Activated CD4-positive, CD25-positive, alpha-beta regulatory T cell (primary cell): ENCODE measurements at places on chromosomes 12 and 14.

GRCh38 chr14:75717729-75718128 lies 56.7 kb downstream of the TTLL5 start:
- DNase-seq = no peak

DNA sequence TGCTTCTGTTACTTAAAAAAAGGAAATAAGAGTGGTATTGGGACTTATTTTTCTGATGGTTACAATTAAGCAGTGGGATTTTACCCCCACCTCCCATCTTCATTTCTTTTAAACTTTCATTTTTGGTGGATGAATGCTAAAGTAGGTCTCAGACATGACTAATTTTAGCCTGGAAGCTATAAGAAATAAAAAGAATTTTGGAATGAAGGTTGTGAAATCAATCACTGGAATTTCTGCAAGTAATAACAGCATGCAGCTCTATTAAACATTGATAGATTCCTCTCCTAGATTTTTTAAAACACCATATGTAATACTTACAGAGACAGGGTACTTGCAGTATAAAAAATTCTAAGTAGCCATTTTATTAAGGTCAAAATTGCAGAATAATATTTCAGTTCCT lies 164.2 kb upstream of the CLEC14A start:
- DNase-seq = no peak

DNA sequence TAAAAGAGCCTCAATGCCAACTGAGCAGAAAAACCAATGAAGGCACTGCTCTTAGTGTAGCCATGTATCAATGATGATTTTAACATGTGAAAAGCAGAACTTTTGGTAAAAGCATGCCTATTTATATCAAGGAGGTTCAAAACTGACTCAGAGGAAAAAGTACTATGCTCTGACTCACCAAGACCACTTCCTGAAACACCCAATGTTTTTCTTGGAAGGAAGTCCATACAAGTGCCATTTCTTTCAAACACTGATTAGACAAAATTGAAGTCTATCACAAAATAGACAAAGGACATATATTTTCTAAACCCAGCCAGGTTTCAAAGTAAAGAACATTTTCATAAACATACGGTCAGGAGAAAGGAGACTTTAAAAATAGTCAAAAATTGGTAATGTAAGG lies 88.6 kb downstream of the EPS8 start:
- no peak for DNase-seq

- DNase-seq = no peak
Observed at GRCh38 chr12:92130999-92131398, 14.6 kb downstream of the BTG1 start.

DNA sequence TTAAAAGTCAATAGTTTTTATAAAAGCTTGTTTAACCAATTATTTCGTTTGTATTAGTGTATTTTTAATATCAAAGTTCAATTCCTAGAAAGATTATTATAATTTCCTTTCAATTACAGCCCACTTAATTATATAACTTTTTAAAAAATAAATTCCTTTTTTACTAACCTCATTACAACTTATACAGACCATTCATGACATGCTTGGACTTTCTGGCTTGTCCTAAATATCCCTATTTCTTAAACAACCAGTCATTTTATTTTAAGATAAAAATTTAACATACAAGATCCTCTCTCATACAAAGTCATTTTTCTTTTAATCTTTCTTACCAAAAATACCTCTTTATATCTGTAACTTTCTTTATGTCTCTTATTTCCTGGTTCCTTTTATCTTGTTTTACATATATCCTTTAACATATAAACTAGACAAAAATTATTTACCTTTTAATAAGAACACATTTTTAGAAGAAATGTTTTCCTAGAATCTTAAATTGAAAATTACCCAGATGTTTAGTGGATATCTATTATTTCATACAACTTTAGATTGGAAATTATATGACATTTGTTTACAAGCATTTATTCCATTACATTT lies 10.4 kb upstream of the TMEM263 start:
- DNase-seq = no peak

DNA sequence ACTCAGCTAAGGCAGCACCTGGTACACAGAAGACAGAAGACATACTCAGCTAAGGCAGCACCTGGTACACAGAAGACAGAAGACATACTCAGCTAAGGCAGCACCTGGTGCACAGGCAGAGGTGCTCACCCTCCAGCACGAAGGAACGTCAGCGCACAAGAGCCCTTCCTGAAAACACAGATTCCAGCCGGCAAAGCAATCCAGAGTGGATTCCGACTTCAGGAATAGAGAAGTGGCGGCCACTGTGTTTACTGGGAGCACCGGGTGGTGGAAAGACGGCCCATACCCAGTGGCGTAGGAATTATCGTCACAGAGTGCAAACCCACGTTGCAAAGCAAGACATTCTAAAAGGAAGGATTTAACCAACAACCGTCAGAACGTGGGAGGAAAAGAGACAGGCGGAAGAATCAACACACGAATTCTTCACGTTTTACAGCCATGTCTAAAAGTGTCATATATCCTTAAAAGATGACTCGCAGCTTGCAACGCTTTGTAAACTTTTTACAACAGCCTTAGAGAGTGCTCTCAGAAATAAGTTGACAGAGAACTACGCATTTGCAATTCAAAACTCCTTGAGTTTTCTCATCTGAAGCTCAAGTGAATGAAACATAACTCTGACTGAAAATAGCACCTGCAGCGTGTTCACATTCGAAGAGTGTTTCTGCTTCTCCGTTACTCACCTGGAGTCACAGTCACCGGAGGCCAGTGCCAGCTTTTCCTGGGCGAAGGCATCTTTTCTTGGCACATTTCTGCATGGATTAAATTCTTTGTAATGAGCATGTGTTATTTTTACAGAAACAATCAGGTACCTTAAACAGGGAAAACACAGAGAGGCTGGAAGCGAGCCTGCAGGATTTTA lies 55.8 kb upstream of the GALNT9 start:
- DNase-seq = no peak

DNA sequence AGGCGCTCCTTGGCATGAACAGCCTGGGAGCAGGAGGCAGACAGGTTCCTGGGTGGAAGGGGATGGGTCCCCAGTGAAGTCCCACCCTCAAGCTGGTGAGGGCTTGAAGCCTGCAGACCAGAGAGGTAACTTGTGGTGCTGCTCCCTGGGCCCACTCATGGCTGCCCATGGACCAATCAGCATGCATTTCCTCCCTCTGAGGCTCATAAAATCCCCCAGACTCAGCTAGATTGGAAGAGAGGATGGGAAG lies 50.2 kb downstream of the A2M start:
- DNase-seq = no peak

DNA sequence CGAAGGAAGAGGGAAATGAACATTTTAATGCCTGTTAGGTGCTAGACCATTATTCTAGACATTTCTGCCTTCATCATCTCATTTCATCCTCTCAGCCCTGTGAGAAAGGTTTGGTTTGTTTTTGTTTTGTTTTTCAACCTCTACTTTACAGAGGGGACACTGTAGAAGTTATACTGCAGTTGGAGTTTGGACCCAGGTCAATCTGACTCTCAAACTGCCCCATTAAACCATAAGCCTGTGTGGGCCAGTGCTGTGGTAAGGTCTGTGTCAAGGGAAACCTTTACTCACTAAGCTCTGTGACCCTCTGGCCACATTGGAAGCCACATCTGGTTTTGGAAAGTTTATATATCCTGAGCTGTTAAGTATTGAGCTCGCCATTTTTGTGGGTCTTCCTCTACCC lies 8.5 kb downstream of the TEAD4 start:
- no peak for DNase-seq

GRCh38 chr12:89475203-89475990 lies 49.2 kb downstream of the GALNT4 start:
- DNase-seq = no peak

- DNase-seq = no peak
Observed at GRCh38 chr14:54451121-54451601, 10.0 kb upstream of the CNIH1 start.

- DNase-seq = no peak
Observed at GRCh38 chr12:110906985-110907384, 13.4 kb downstream of the MYL2 start.

GRCh38 chr14:63647696-63648410 lies 6.2 kb upstream of the WDR89 start:
- no peak for DNase-seq

GRCh38 chr14:54759982-54760585 lies 142.5 kb downstream of the GCH1 start:
- no peak for DNase-seq

DNA sequence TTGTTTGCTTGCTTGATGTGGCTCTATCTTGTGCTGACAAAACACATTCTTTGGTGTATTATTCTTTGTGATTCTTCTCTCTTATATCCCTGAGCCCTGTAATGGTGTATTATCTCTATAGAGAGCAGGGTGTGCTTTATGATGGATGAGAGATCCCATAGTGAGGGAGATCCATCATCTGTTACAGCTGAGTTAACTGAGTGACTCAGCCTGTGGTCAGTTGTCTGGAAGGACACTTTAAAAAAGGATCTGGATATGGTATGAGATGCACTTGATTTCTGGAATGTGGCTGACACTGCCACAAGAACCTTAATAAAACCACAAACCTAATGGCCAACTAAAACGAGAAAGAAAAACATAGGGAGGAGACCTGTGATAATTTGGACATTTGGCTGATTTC lies 461.4 kb upstream of the SYT1 start:
- no peak for DNase-seq

- DNase-seq = no peak
Observed at GRCh38 chr12:79183926-79184325, 319.4 kb downstream of the SYT1 start.

DNA sequence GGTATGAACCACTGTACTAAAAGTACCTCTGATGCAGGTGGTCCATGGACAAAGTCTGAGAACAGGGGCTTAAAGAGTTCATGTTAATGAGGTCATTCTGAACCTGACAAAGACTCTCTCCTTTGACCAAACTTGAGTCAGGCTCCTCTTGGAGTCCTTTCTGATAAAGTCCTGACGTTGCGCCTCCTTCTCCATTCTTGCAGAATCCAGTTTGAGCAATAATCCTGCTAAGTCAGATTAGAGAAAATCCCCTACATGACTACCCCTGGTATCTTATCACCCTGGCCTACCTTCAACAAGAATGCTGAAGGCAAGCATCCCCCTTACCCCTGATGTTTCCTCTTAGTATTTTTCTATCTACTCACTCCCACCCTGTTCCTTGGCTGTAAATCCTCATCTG lies 46.0 kb upstream of the ISM2 start:
- no peak for DNase-seq

GRCh38 chr12:14836336-14837210 lies 6.8 kb downstream of the ART4 start:
- no peak for DNase-seq

DNA sequence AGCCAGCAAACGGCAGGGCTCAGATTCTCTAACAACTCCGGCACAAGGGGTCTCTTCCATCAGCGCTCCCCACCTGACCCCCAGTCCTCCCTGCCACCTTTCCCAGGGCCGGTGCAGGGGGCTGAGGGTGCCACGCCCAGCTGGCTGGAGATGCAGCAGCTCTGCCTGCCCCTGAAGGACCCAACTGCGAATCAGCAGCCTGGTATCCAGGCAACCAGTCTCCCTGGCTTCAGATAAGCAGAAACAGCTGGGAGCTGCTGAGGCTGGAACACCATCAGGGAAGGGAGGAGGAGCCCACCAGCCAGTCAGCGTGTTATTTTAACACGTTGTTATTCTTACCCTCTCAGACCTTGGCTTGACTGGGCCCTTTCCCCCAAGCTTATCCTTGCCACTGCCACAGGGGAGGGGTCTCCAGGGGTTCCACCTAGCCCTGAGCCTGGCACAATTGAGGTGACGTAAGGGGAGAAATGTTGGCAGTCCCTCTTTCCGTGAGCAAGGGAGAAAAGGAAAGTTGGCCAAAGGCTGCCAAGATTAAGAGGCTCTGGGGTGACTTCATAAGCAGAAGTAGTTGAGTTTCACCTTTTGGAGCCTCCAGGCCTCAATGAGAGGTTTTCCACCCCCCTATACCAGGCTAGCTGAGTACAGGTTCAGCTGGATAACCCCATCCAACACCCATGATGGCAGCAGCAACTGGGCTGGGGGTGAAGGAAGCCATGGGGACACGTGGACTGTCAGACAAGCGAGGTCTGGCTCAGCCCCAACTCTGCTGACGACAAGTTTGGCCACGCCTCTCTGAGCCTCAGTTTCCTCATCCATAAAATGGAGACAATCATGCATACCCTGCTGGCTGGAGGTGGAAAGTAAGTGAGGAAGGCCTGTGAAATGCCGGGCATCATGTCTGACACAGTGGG lies 91.1 kb downstream of the IRF2BPL start:
- no peak for DNase-seq

DNA sequence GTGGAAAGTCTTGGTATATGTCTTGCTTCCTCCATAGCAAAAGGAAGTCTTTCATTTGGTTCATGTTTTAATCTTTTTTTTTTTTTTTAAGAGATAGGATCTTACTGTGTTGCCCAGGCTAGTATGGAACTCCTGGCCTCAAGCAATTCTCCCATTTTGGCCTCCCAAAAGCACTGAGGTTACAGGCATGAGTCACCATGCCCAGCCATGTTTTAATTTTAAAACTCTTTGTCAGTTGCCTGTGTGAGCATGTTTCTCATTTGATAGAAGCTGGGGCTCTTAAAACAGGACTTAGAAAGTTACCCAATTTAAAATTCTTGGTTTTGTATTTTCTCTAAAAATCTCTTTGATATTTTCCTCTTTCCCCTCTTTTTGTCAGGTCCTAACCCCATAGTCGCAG lies 45.0 kb upstream of the REP15 start:
- no peak for DNase-seq

DNA sequence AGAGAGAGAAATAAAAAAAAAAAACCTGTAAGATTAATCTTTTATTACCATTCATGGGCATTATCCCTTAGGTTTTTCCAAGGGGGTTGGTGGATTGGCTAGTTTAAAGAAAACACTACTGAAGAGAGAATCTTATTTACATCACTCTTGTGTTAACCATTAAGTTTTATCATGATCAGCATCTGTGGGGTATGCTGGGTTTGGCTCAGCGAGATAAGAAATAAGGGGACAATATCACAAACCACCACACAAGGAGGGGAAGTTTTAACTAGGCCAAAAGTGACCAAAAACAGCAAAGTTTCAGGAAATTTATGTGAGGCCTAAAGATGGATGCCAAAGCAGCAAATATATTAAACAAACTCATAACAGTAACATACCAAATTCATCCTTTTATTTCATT lies 548.6 kb downstream of the SLC16A7 start:
- no peak for DNase-seq

DNA sequence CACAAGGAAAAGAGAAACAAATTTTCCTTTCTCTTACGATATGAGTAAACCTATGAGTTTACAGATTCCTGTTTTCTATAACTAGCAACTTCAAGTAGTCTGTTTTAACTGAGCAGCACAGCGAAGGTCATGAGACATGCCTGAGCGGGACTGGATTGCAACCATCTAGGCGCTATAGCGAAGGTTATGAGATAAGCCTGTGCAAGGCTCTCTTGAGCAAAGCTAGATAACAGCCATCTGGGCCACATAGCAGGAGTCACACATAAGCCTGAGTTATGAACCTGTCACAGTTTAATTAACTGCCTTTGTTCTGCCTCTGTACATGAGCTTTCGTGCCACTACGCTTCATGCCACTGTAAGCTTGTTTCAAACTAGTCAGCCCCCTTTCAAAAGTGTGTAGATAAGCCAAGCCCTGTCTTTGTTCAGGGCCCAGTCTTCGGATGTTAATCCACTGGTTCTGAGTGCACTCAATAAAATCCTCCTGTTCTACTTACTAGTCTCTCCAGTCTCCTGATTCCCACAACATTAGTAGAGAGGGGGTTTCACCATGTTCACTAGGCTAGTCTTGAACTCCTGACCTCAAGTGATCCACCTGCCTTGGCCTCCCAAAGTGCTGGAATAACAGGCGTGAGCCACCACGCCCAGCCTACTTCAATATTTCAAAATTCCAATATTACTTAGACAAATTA lies 47.1 kb downstream of the SEC23A start:
- no peak for DNase-seq
